Vein endothelial cell (primary cell): ENCODE measurements at places on chromosomes 4 and X. TPM values are rescaled to one million over a fixed set of nuclear protein-coding genes. Genes with fewer than 3 reads are reported as not detected.

The UGT2A1 gene
- total RNA-seq, result 0.33 and 0.48 TPM in 2 replicates

The OPHN1 gene
- 5.2 and 7.5 TPM in 2 replicates for total RNA-seq

The RS1 gene
- total RNA-seq, result not detected in 2 replicates

The LUZP4 gene
- not detected in 2 replicates for total RNA-seq

The AMOT gene
- total RNA-seq, result 0.96 and 0.98 TPM in 2 replicates

The TCP11X2 gene
- total RNA-seq, result not detected in 2 replicates

The BMPR1B gene
- 2.6 and 3.2 TPM in 2 replicates for total RNA-seq

The HDX gene
- total RNA-seq, result 8.5 and 10.9 TPM in 2 replicates

The TEX11 gene
- total RNA-seq, result not detected in 2 replicates

The EFHC2 gene
- total RNA-seq, result not detected in 2 replicates

The DUX4 gene
- total RNA-seq, result not detected in 2 replicates

The ADH6 gene
- total RNA-seq, result not detected in 2 replicates

The TSPAN5 gene
- 45.9 and 51.0 TPM in 2 replicates for total RNA-seq

The NR3C2 gene
- 30.7 and 31.7 TPM in 2 replicates for total RNA-seq

The RIPPLY1 gene
- not detected in 2 replicates for total RNA-seq

The RELL1 gene
- total RNA-seq, result 235 and 241 TPM in 2 replicates

The GAGE12E gene
- not detected in 2 replicates for total RNA-seq

The TMEM165 gene
- total RNA-seq, result 148 and 154 TPM in 2 replicates

The SMARCA1 gene
- total RNA-seq, result 28.3 and 31.7 TPM in 2 replicates

The MTMR8 gene
- total RNA-seq, result 0.65 and 0.86 TPM in 2 replicates

The C4orf54 gene
- 0.10 TPM in 1 of 2 replicates, not detected in the other for total RNA-seq

The SPACA5 gene
- not detected in 2 replicates for total RNA-seq

The ZFP92 gene
- 0.33 and 0.57 TPM in 2 replicates for total RNA-seq

The OCIAD2 gene
- total RNA-seq, result 63.7 and 83.3 TPM in 2 replicates

The SMIM43 gene
- total RNA-seq, result 0.38 and 1.3 TPM in 2 replicates

The RPS6KA6 gene
- total RNA-seq, result 0.65 and 1.1 TPM in 2 replicates

The KLHL4 gene
- total RNA-seq, result 36.6 and 44.6 TPM in 2 replicates

The RNF150 gene
- total RNA-seq, result under 0.01 and 0.19 TPM in 2 replicates

The CFAP299 gene
- total RNA-seq, result not detected in 2 replicates

The RAP1GDS1 gene
- 59.8 and 77.6 TPM in 2 replicates for total RNA-seq

The LEF1 gene
- total RNA-seq, result 0.67 and 2.0 TPM in 2 replicates

The AKAP14 gene
- not detected in 2 replicates for total RNA-seq

The IBSP gene
- total RNA-seq, result not detected in 2 replicates

The MAGEA2 gene
- not detected in 2 replicates for total RNA-seq

The KDR gene
- 286 and 524 TPM in 2 replicates for total RNA-seq

The RXFP1 gene
- not detected in 2 replicates for total RNA-seq

The MAGED4 gene
- total RNA-seq, result 7.0 and 15.7 TPM in 2 replicates

The MMAA gene
- total RNA-seq, result 2.6 and 3.9 TPM in 2 replicates

The PNCK gene
- not detected in 2 replicates for total RNA-seq

The CYSLTR1 gene
- not detected in 2 replicates for total RNA-seq

The VEGFD gene
- total RNA-seq, result 0.38 and 0.65 TPM in 2 replicates

The CNGA2 gene
- total RNA-seq, result not detected in 2 replicates

The SPANXD gene
- total RNA-seq, result not detected in 2 replicates

The DUSP21 gene
- not detected in 2 replicates for total RNA-seq

The NRK gene
- under 0.01 and 0.29 TPM in 2 replicates for total RNA-seq

The COL4A6 gene
- total RNA-seq, result 0.65 and 1.9 TPM in 2 replicates

The PARM1 gene
- 0.19 and 0.33 TPM in 2 replicates for total RNA-seq

The TMSB15C gene
- total RNA-seq, result 5.0 and 5.9 TPM in 2 replicates

The VSIG4 gene
- total RNA-seq, result not detected in 2 replicates

The MAGEA8 gene
- not detected in 2 replicates for total RNA-seq

The PCDH10 gene
- total RNA-seq, result 3.2 and 4.9 TPM in 2 replicates
